ENCODE measurements at places on chromosomes 13 and 19. TPM values are rescaled to one million over a fixed set of nuclear protein-coding genes. Genes with fewer than 3 reads are reported as not detected.

DNA sequence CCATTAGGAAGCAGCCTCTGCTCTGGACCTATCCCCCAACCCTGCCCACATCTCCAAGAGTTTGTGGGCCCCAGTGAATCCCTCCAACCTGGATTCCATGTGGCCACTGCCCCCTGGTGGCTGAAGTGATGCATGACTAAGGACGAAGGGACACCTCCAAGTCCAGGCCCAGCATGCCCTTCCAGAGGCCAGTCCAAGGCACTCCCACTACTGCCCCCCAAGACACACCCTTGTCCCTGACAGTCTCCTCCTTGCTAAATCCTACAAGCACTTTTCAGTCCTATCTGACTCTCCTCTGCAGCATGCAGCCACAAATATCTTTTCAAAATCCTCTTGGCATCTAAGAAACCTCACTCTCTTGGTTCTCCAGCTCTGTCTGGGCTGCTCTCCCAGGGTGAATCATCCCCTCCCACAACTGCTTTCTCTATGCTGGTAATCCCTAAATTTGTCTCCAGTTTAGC is 33.0 kb downstream of the DEDD2 start:
- peak; percentile 59 for DNase-seq
- peak overlapping the region; percentile 83 for H3K4me3 ChIP-seq
- H3K4me1 ChIP-seq, result peaks cover 50% of the 10 kb centered on the region
- H3K27ac ChIP-seq, result peak overlapping the region; percentile 92
- H3K36me3 ChIP-seq, result no peaks in the 10 kb centered on the region

- H3K27me3 ChIP-seq, result no peaks in the 10 kb centered on the region
- no peak overlapping the region for H3K4me3 ChIP-seq
- H3K4me1 ChIP-seq, result peaks cover 11% of the 10 kb centered on the region
- DNase-seq, result no peak
- H3K27ac ChIP-seq, result no peak overlapping the region
- H3K36me3 ChIP-seq, result no peaks in the 10 kb centered on the region
These were observed 2.2 kb downstream of the FXYD3 start for GRCh38 chr19:35117799-35118198.

- no peaks in the 10 kb centered on the region for H3K27me3 ChIP-seq
- H3K36me3 ChIP-seq, result peaks cover 3% of the 10 kb centered on the region
- H3K4me1 ChIP-seq, result peaks cover 12% of the 10 kb centered on the region
- DNase-seq, result peak; percentile 82
These were observed at the start of gene SAMD1 for GRCh38 chr19:14090509-14091080. Gene SAMD1, minus strand, starts transcription at chr19:14090751.

DNA sequence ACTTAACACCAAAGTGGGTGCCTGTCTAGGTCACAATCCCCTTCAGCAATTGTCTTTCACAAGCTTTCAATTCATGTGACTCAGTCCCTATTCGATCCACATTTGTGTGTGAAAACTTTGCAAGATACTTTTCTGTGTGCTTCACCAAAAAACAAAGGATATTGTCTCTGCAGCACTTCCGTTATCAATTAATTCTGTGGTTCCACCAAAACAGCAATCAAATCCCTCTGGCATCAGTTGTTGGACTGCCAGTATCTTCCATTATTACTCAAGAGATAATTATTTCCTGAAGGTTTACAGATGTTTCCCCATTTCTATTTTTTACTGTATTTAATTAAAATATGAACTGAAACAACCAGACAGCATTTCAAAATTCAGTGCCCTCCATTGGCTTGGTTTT is 481.4 kb downstream of the SUCLA2 start:
- no peaks in the 10 kb centered on the region for H3K36me3 ChIP-seq
- H3K27ac ChIP-seq, result no peak overlapping the region
- H3K4me1 ChIP-seq, result no peaks in the 10 kb centered on the region
- DNase-seq, result no peak
- no peak overlapping the region for H3K4me3 ChIP-seq

DNA sequence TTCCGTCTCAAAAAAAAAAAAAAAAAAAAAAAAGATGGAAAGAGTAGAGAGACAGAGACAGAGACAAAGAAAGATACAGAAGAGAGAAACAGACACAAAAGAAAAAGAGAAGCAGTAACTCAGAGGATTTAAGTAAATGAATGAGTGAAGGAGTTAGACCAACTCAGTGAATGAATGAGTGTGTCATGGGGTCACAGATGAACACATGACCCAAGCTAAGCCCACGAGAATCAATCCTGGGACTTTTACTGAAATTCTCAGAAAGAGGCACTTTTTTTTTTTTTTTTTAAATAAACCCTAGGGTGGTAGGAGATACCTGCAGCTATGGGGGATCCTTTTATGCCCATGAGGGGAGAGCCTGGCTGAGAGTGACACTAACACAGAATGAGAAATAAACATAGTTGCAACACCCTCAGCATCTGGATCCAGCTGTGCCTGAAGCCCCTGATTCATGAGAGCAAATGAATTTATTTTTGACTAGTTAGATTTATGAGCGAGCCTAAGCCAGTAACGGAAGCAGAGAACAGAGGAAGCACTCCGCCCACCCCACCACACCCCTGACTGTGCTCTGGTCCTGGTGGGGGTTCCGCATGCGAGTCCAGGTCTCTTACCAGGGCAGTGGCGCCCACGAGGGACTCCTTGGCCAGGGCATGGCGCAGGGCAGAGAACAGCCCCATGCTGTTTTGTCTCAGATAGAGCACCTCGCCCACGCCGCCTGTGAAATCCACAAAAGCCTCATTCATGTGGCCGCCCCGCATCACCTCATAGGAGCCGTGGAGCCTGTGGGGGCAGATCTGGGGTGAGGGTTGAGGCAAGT is 4.6 kb downstream of the CAPN12 start:
- H3K27ac ChIP-seq, result peak overlapping the region; percentile 79
- no peak for DNase-seq
- peaks cover 30% of the 10 kb centered on the region for H3K4me1 ChIP-seq
- H3K27me3 ChIP-seq, result no peaks in the 10 kb centered on the region
- H3K36me3 ChIP-seq, result peaks cover 3% of the 10 kb centered on the region
- H3K4me3 ChIP-seq, result peak overlapping the region; percentile 25

DNA sequence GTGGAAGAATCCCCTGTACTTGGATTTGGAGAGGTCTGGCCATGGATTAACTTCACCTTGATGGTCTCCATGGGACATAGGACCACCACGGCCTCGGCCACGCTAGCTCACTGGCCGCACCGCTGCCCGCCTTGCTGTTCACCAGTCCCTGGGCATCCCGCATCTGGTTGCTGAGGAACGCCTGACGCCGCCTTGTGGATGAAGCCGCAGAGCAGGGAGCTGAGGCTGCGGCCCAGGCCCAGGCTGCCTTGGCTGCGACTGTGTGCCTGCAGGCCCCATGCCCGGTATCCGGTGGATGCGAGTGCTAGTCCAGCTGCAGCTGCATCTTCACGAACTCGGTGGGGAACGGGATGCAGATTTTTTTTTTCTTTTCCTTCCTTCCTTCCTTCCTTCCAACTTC is 1407.1 kb downstream of the UQCRFS1 start:
- no peak overlapping the region for H3K4me3 ChIP-seq
- no peaks in the 10 kb centered on the region for H3K27me3 ChIP-seq
- peaks cover 6% of the 10 kb centered on the region for H3K36me3 ChIP-seq

GRCh38 chr19:32661318-32661717 is 13.7 kb downstream of the ANKRD27 start:
- peak overlapping the region; percentile 32 for H3K27ac ChIP-seq
- H3K4me3 ChIP-seq, result no peak overlapping the region
- peaks cover 2% of the 10 kb centered on the region for H3K36me3 ChIP-seq
- H3K27me3 ChIP-seq, result no peaks in the 10 kb centered on the region
- peaks cover 2% of the 10 kb centered on the region for H3K4me1 ChIP-seq
- DNase-seq, result no peak

GRCh38 chr13:113820813-113821651 is 42.8 kb downstream of the GAS6 start:
- peaks cover 9% of the 10 kb centered on the region for H3K4me1 ChIP-seq
- DNase-seq, result no peak
- no peak overlapping the region for H3K4me3 ChIP-seq
- no peak overlapping the region for H3K27ac ChIP-seq
- H3K36me3 ChIP-seq, result peaks cover 3% of the 10 kb centered on the region
- H3K27me3 ChIP-seq, result no peaks in the 10 kb centered on the region

GRCh38 chr13:30857018-30857417 is 49.1 kb upstream of the MEDAG start:
- H3K36me3 ChIP-seq, result no peaks in the 10 kb centered on the region
- DNase-seq, result no peak
- no peak overlapping the region for H3K4me3 ChIP-seq
- no peak overlapping the region for H3K27ac ChIP-seq
- no peaks in the 10 kb centered on the region for H3K4me1 ChIP-seq

DNA sequence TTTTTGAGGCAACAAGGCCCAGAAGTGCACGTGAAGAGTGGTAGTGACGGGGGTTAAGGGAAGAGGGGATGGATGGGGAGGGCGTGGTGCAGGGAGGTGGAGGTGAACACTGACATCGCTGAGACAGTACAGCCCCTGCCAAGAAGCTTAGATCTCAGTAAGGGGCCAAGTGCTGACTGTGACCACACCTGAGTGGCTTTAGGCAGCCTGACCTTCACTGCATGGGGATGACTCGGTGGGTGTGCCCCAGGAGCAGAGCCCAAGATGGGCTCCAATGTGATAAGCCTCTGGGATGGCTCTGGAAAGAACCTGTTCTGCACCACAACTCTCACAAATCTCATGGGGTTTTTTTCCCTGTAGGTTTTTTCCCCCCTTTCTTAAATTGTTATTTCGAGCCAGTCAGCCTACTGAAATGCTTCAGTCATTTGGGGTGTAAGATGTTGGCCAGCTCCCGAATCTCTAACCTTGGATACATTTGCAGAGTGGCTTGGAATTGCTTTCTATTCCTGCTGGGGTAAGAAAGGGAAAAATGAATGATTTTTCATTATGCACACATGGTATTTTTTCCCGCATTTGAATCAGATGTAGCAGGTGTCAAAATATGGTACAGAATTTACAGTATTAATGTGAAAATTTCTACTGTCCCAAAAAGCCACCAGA is 165.0 kb downstream of the TM9SF2 start:
- DNase-seq, result no peak
- no peak overlapping the region for H3K4me3 ChIP-seq
- H3K36me3 ChIP-seq, result peaks cover 3% of the 10 kb centered on the region
- H3K27me3 ChIP-seq, result peaks cover 5% of the 10 kb centered on the region
- H3K27ac ChIP-seq, result no peak overlapping the region

GRCh38 chr13:57408312-57408711 is 223.2 kb upstream of the PCDH17 start:
- H3K27me3 ChIP-seq, result no peaks in the 10 kb centered on the region
- H3K4me1 ChIP-seq, result no peaks in the 10 kb centered on the region
- H3K27ac ChIP-seq, result no peak overlapping the region
- no peak for DNase-seq
- no peak overlapping the region for H3K4me3 ChIP-seq
- no peaks in the 10 kb centered on the region for H3K36me3 ChIP-seq

GRCh38 chr13:29464105-29464679 is 131.3 kb downstream of the SLC7A1 start:
- no peaks in the 10 kb centered on the region for H3K4me1 ChIP-seq
- H3K27me3 ChIP-seq, result peaks cover 11% of the 10 kb centered on the region
- peaks cover 2% of the 10 kb centered on the region for H3K36me3 ChIP-seq

DNA sequence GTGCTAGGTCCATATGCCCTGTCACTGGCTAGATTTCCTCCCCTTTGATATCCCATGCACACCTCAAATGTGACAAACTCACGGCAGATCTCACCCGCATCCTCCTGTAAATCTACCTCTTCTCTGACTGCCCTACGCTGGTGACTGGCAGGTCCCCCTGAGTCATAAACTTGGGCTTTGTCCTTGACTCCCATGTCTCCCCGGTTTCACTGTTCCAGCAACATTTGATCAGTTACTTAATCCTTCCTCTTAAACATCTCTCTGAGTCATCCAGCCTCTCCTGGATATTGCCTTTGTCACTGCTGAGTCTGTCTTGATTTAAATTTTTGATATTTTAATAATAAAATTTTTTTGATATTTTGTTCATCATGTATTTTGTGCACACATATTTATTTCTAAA is 26.5 kb downstream of the FAM216B start:
- H3K4me1 ChIP-seq, result no peaks in the 10 kb centered on the region
- DNase-seq, result no peak
- no peaks in the 10 kb centered on the region for H3K36me3 ChIP-seq
- H3K27me3 ChIP-seq, result peaks cover 20% of the 10 kb centered on the region
- H3K4me3 ChIP-seq, result no peak overlapping the region

GRCh38 chr19:22832031-22832762 is at the start of gene ZNF723:
Gene ZNF723, plus strand, starts transcription at chr19:22832291. Its CDS starts 89 bp downstream, at chr19:22832380.
- H3K36me3 ChIP-seq, result no peaks in the 10 kb centered on the region
- DNase-seq, result no peak
- no peaks in the 10 kb centered on the region for H3K4me1 ChIP-seq
- H3K27me3 ChIP-seq, result no peaks in the 10 kb centered on the region
- no peak within 1 kb of the TSS for H3K4me3 ChIP-seq

DNA sequence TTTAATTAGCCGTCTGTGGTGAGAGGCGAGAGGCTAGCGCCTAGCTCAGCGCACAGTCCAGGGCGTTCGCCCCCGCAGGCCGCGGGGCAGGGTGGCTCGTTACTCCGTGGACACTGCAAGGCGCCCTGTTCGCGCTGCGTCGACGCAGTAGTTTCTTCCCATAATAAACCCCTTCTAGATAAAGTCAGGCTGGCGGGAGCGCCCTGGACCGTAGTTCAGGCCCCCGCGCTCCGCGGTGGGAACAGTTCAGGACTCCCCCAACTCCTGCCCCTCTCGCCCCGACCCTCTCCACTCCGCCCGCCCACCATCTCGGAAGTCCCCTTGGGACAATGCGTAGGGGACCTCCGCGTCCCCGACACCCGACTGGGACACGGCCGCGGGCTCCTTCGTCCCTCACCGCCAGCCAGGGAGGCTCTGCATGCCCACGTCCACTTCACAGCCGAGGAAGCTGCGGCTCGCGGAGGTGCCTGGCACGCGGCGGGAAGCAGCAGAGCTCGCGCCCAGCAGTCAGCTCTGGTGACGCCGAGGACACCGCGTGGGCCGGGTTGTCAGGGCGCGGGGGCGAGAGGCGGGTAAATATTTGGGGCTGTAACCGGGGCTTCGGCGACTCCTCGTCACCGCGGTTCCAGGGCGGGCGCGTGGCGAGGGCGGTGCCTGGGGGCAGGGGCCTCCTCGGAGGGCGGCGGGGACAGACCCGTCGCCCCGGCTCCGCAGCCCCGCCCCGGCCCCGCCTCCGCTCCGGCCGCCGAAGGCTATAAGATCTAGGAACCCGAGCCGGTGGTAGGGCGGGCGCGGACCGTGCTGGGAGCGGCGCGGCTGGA is at the start of gene RGCC:
Gene RGCC (plus strand): TSS at position 783 of the 821 bp plus-strand sequence. CDS start 158 bp downstream, outside the sequence.
- peak; percentile 96 for DNase-seq
- peak within 1 kb of the TSS; percentile 96 for H3K4me3 ChIP-seq
- peaks cover 11% of the 10 kb centered on the region for H3K36me3 ChIP-seq
- peaks cover 41% of the 10 kb centered on the region for H3K4me1 ChIP-seq
- H3K27me3 ChIP-seq, result no peaks in the 10 kb centered on the region

GRCh38 chr13:99604636-99605035 is 103.4 kb downstream of the TM9SF2 start:
- H3K27ac ChIP-seq, result no peak overlapping the region
- peak overlapping the region; percentile 75 for H3K4me3 ChIP-seq
- H3K36me3 ChIP-seq, result no peaks in the 10 kb centered on the region
- peaks cover 31% of the 10 kb centered on the region for H3K4me1 ChIP-seq
- H3K27me3 ChIP-seq, result no peaks in the 10 kb centered on the region
- DNase-seq, result no peak

The ZNF578 gene
- total RNA-seq, result 0.75 TPM

The NUP62 gene
- total RNA-seq, result 46.8 TPM

The NXNL1 gene
- not detected for total RNA-seq

The KLK12 gene
- total RNA-seq, result not detected

The FFAR1 gene
- 1.4 TPM for total RNA-seq

The TMC4 gene
- 1.3 TPM for total RNA-seq

The MISP3 gene
- 0.65 TPM for total RNA-seq

The NMRK2 gene
- total RNA-seq, result not detected

The LIM2 gene
- not detected for total RNA-seq

The CACNG6 gene
- total RNA-seq, result not detected

Data from T-helper 17 cell (primary cell).